ENCODE measurements at places on chromosomes 3 and 15.

DNA sequence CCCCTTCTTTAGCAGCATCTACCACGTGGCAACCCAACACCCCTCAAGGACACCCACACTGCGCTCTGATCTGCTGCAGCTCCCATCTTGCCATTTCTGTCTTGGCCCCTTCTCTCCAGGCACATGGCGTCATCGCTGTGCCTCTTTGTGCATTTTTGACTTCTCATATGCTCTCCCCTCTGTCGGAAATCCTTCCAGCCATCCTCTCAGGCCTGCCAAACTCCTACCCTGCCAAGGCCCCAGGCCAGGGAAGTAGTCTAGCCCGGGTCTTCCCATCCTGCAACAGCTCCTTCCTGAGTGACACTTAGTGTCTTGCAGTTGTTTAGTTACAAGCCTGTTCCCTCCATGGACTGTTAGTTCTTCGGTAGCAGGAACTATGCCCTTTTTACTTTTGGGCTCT is 34.0 kb upstream of the CTXND1 start:
- DNase-seq: no peak

- DNase-seq: no peak
Measured at GRCh38 chr3:70607469-70607868, 295.0 kb upstream of the MDFIC2 start.

DNA sequence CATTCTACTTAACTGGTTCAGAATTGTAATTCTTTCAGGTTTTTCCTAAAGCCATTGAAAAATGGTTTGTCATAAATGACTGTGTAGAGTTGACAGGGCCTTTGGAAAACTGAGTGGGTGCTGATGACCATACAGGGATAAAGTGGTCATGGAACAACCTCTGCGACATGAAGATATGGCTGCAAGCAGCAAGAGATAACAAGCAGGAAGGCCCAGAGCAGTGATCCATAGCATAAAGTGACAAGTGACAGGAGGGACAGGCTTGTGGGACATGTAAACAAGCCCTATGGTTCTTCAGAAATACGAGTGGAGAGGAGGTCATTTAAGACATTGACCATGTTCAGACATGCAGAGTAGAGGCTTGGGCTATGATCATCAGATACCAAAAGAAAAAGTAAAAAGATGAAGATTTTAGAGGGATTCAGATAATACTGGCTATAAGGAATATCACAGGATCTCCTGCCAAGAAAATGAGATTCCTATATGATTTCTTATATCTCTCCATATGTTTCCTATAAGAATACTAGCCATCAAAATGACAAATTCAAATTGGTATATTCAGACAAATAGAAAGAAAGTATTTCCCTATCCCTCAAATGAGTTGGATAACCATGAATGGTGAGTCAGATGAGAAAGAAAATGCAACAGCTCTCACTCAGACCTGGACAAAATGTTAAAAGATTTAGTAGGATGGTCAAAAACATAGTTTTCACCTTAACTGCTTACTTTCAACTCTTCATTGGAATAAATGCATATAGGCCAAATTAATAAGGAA is 827.6 kb upstream of the CFAP20DC start:
- DNase-seq: no peak

GRCh38 chr3:58514405-58514804 is 22.5 kb downstream of the KCTD6 start:
- no peak for DNase-seq

GRCh38 chr15:54032066-54032465 is 53.8 kb downstream of the UNC13C start:
- no peak for DNase-seq

- DNase-seq: no peak
Measured at GRCh38 chr15:96334017-96334704, 3.7 kb downstream of the NR2F2 start.

GRCh38 chr3:37987315-37987697 is 3.3 kb upstream of the VILL start:
- DNase-seq: no peak

GRCh38 chr15:64051407-64052259 is 5.3 kb upstream of the DAPK2 start:
- no peak for DNase-seq

GRCh38 chr3:100060685-100061484 is 53.4 kb downstream of the FILIP1L start:
- no peak for DNase-seq

GRCh38 chr3:51706788-51707731 is at the start of gene GRM2:
GRM2 (plus strand) TSS chr3:51707068; CDS start chr3:51708984, 1,916 bp downstream.
- peak; percentile 38 for DNase-seq

GRCh38 chr3:52317208-52318000 is 1.3 kb downstream of the DNAH1 start:
- no peak for DNase-seq

DNA sequence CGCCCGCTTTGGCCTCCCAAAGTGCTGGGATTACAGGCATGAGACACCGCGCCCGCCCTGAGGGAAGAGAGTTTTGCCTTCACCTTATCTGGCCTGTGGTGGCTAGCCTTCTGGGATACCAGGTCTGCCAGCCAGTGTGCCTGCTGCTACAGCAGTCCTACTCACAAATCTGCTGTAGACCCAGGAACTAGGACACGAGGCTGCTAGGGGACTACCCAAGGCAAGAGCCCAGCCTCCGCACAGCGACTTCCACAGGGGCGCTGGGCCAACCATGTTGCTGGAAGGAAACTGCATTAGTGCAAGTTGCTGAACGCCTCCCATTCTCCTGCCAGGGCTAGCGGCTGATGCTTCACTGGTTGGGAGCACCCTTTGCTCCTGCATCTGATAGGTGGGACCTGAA is 53.7 kb downstream of the DHX30 start:
- no peak for DNase-seq

DNA sequence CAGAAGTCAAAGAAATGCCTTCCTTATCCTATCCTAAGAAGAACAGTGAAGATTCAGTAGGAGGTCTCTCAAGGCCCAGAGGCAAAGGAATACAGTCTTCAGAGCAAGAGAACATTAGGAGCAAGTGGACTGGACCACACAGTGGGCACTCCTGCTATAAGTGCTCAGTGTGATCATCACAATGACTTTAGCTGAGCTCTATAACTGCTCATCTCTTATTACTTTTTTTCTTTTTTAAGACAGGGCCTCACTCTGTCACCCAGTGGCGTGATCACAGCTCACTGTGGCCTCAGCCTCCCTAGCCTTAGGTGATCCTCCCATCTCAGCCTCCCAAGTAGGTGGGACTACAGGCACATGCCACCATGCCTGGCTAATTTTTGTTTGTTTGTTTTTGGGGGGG is 48.1 kb downstream of the COL8A1 start:
- DNase-seq: no peak

DNA sequence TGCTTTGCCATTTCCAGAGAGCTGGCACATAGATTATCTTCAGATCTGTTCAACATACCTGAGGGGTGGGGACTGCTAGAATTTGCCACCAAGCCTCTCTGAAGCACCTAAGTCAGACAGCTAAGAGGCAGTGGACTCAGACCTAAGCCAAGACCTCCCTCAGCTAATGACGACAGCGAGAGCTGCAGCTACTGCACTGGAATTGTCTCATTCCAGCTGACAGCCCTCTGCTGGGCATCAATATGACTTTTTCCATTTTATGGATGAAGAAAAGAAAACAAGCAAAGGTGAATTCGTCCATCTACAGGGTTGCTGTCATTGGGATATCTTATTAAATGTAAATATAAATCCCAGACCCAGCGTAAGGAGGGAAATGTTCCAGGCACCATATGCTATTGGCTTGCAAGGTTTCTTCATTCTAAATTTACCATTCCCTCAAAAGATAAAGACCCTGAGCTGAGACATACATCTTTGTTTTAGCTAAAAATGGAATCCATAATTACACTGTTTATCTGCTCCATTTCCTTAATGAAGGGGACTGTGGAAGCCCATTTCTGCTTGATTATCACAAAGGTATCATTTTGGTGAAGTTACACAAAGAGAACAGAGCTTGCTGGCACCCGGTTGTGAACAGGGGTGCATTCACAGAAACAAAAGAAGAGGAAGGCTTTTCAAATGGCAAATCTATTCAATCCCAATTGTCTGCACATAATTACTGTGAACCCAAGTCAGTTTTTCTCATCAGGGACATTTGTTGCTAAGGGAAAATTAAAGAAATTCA is 85.5 kb upstream of the LRTM1 start:
- DNase-seq: no peak

DNA sequence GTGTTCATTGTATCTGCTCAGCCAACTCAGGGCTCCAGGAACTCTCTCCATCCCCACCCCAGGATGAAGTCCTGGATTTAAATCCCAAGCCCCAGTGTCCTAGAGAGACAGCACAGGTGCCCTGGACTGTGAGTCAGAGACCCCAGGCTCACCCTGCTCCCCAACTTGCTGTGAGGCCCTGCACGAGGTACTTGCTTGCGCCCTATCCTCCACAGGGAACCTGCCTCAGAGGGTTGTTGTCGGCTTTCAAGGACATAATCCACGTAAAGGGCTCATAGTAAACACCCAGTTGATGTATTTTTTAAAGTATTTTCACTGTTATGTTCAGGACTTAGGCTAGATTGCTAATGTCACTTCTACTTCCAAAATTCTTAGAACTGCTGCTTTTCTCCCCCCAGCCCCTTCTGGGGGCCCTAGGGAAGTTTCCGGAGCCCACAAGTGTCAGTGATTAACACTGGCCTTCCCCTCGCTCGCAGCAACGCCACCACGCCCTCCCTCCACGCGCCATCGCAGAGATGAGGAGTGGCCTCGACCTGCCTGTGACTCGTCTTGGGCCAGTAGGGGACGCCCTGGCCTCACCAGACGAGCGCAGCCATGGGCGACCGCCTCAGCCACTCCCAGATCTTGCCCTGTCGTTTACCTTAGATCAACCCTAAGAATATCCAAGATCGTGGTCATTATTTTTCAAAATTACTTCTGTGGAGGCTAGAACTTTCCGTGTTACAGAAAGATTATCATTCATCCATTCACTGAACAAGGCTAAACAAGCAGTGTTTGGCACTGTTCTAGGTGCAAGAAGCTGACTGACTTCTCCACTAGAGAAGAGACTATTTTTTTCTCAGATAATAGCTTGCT is 6.0 kb upstream of the SRP14 start:
- DNase-seq: no peak

DNA sequence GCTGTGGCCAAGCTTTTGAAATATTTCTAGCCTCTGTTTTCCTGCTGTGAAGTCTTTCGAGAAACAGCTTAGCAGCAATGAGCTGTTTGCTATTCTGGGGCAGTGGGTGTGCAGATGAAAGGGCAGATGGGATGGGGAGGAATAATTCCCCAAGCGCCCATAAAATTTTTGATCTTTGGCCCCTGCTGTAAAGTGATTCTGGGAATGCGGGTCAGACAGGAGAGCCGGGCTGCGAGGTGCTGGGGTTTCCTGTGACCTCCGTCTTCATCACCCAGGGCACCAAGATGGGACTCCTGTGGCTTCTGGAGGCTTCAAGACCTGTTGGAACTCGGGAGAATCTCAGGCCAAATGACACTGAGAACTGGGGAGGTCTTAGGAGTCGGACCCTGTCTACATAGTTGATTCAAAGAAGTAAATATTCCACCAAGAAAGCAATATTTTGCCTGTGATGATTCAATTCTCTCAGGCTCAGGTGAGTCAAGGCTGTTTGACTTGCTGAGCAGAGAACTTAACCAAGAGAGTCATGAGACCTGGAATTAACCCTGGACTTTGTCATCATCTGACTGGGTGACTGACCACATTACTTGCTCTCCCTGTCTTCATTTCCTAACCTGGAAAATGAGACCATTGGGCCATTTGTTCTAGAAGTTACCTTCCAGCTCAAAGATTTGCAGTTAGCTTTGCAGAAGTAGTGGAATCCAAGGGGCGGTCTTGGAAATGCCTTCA is 86.4 kb downstream of the POLR2M start:
- no peak for DNase-seq

GRCh38 chr3:33645060-33645647 is 72.9 kb downstream of the CLASP2 start:
- DNase-seq: no peak

GRCh38 chr15:70576276-70576675 is 187.1 kb downstream of the UACA start:
- DNase-seq: no peak

Measured in non-pigmented ciliary epithelial cell (primary cell).